ENCODE measurements at places on chromosomes 13 and 19.
A peak's percentile ranks its signal among the peaks of the same experiment; 100 is the strongest.

GRCh38 chr13:101331731-101332130 lies 84.6 kb downstream of the NALCN start:
- DNase-seq = no peak

DNA sequence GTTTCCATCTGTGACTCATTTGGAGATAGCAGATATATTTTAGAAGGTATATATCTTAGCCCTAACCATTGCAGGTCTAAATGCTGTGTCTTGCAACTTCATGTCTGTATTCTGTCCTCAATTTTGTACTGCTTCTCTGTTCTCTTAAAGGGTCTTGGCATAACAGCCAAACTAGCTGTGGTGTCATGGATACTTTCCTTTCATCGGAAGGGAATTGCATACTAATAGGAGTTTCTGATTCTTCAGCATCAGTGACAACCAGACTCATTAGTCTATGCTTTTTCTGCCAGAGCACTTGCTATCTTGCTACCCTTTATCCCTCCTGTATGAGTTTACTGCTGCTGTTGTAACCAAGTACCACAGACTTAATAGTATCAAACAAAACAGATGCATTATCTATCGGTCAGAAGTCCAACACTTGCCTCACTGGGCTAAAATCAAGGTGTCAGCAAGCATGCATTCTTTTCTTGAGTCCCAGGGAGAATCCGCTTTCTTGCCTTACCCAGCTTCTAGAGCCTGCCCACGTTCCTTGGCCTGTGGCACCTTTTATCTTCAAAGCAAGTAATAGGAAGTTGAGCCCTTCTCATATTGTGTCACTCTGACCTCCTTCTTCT lies 253.1 kb downstream of the HS6ST3 start:
- no peak for DNase-seq

GRCh38 chr13:104086210-104086609 lies 1020.0 kb upstream of the SLC10A2 start:
- no peak for DNase-seq

- no peak for DNase-seq
Observed at GRCh38 chr13:108708921-108709320, 79.5 kb downstream of the MYO16 start.

GRCh38 chr13:59691501-59692066 lies 472.1 kb downstream of the DIAPH3 start:
- DNase-seq = no peak

GRCh38 chr19:19181488-19181998 lies 10.4 kb downstream of the BORCS8 start:
- no peak for DNase-seq

DNA sequence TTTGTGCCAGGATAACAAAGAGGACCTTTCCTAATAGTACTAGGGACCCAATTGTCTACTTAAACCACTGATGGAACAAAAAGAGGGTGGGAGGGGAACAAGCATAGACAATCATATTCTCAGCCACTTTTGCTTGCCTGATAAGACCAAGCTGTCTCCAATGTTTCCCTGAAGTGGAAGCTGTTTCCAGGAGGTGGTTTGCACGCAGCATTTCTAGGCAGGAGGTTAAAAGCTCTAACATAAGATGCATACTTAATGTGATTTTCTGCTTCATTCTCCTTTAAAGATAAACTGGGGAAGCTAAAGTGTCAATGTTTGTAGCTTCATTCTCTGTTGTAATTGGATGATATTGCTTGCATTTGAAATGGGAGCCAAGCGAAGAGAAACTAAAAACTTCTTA lies 442.9 kb downstream of the HS6ST3 start:
- no peak for DNase-seq

DNA sequence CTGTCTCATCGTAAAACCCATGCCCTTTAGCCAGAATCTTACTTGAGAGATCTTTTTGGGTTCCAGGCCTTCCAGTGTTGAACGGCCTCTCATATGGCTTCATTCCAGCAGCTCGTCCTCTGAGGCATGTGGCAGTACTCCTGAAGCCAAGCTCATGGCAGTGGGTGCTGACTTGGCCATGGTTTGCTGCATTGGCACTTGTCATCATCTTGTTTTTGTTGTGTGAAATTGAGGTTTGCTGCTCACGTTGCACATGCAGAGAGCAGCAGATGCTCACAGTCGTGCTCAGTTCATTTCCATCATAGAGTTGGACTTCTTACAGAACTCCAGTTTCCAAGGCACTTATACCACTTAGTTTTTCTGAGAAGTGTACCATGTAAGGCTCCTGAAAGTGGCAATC lies 14.9 kb downstream of the TEX29 start:
- no peak for DNase-seq

GRCh38 chr19:3162418-3163229 lies 15.9 kb upstream of the S1PR4 start:
- peak; percentile 29 for DNase-seq

DNA sequence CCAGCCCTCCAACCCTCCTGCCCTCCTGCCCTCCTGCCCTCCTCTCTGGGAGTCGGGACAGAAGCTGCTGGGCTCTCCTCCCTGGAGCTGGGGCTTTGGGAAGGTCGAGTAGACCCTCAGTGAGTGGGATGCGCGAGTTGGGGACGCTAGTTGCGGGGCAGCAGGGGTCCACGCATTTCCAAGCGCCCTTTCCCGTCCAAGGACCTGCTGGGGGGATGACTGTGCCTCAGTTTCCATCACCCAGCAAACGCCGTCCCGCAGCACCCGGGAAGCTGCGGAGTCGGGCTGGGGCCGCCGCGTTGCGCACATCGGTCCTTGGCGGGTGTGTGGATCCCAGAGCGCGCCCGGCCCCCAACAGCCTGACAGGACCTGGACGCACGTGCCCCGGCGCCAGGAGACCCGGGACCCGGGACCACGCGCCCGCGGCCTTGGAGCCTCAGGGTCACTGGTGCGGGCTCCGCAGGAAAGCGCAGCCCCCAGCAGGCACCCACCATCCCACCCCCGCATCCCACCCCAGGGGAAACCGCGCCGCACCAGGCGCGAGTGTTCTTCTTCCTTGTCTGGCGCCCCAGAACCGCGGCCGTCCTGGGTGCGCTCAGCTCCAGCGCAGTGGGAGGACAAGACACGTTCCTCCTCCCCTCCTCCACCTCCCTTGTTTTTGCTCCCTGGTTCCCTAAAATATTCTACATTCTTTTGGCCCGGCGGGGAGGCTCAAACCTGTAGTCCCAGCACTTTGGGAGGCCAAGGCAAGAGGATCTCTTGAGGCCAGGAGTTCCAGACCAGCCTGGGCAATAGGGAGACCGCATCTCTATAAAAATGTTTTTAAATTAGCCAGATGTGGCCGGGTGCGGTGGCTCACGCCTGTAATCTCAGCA lies 9.2 kb downstream of the ONECUT3 start:
- no peak for DNase-seq

- DNase-seq = no peak
Observed at GRCh38 chr19:49264258-49264657, 60.7 kb downstream of the SLC6A16 start.

GRCh38 chr19:34180709-34181108 lies 8.4 kb downstream of the LSM14A start:
- no peak for DNase-seq

- DNase-seq = no peak
Observed at GRCh38 chr19:2615782-2616181, 86.7 kb downstream of the GNG7 start.

- no peak for DNase-seq
Observed at GRCh38 chr19:31316201-31316951, 32.9 kb downstream of the TSHZ3 start.

DNA sequence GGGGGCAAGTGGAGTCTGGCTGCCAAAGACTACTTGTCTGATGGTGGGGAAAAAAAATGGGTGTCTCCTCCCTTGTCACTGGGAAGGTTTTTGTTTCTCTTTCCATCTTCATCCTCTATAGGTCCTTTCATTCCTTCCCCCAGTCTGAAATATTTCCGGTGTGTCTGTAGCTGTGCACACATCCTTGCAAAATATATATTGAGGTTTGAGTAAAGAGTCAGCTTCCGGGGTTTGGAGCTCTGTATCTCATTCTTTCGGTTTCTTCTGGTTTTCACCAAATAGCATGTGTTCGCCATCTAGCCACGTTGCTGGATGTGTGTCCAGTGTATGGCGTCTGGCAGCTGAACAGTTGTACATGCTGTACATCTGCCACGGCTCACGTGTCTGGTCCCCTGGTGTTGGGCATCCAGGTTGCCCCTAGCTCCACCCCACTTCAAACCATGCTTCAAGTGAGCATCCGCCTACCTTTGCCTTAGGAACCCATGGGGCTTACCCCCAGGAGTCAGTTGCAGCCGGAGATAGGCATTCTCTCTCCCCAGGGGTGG lies 142.2 kb downstream of the SIPA1L3 start:
- DNase-seq = peak; percentile 58

- DNase-seq = peak; percentile 77
Observed at GRCh38 chr19:2561895-2562294, 86.0 kb downstream of the GADD45B start.

DNA sequence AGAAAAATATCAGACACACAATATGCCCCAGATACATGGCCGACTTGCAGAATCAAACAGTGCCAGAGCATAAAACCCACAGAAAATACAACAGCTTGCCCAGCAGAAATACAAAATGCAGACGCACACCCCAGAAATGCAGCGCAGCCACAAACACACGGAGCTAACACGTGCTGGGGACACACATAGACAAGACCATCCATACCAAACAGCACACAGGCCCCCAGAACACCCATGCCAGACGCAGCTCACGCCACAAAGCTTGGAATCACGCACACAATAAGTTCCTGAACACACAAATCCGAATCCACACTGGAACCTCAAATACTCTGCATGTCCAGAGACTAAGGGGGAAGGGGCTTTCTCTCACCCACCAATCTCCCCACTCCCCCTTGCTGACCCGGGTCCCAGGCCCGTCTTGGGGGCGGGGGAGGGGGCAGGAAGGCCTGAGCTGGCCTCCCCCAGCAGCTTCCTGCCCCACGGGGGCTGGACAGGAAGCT lies 17.2 kb downstream of the CCDC97 start:
- DNase-seq = no peak

DNA sequence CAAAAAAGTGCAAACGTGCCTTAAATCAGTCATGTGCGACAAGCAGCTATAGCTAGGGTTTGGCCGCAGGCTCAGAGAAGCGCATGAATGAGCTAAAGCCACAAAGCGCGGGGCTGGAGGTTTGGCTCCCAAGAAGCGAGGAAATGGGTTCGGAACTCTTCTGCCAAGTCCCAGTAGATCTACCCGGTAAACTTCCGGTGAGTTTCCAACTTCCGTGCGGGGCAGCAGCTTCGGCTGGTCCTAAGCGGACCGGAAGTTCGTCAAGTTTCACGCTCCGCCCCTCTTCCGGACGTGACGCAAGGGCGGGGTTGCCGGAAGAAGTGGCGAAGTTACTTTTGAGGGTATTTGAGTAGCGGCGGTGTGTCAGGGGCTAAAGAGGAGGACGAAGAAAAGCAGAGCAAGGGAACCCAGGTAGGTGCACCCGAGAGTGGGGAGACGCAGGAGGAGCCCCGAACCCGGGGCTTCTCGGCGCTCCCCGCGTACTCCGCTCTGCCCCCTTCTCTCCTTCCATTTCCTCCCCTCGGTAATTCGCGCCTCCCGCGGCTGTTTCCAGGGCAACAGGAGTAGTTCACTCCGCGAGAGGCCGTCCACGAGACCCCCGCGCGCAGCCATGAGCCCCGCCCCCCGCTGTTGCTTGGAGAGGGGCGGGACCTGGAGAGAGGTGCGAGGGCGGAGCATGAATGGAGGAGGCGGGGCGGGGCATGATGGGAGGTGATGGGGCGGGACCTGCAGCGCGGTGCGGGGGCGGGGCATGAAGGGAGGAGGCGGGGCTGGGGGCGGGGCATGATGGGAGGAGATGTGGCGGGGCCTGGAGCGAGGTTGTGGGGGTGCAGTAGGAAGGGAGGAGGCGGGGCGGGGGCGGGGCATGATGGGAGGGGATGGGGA lies at the start of gene NR1H2:
TSS of gene NR1H2 (plus strand) at position 292 of the 885 bp plus-strand sequence. CDS start 1,149 bp downstream, outside the sequence.
- DNase-seq = peak; percentile 95

DNA sequence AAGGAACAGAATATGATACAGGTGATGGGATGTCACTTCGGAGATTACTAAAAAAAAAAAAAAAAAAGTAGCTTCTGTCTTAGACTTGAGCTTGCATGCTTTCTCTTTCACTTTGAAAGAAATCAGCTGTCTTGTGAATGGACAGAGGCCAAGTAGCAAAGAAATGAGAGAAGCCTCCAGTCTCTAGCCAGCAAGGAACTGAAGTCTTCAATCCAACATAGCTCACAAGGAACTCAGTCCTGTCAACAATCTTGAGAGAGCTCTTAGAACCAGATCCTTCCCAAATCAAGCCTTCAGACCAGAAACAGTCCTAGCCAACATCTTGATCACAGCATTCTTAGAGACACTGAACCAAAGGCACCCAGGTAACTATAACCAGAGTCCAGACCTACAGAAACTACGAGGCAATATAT lies 7.7 kb downstream of the N4BP2L2 start:
- DNase-seq = no peak

DNA sequence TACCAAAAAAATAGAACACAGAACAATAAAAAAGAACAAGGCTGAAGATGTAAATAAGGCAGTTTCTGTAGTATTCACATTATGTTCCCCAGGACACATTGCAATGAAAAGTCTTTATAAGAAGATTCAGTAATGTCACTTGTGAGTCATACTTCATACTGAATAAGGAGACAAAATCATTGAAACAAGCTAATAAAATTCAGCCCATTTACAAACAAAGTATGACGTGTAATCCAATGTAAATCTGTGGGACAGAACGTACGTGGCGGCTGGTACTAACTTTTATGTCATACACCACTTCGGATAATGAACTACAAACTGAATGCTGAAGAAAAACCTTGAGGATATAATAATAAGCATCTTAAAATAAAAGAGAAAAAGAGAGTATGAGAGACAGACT lies 512.8 kb upstream of the MIR17HG start:
- no peak for DNase-seq

DNA sequence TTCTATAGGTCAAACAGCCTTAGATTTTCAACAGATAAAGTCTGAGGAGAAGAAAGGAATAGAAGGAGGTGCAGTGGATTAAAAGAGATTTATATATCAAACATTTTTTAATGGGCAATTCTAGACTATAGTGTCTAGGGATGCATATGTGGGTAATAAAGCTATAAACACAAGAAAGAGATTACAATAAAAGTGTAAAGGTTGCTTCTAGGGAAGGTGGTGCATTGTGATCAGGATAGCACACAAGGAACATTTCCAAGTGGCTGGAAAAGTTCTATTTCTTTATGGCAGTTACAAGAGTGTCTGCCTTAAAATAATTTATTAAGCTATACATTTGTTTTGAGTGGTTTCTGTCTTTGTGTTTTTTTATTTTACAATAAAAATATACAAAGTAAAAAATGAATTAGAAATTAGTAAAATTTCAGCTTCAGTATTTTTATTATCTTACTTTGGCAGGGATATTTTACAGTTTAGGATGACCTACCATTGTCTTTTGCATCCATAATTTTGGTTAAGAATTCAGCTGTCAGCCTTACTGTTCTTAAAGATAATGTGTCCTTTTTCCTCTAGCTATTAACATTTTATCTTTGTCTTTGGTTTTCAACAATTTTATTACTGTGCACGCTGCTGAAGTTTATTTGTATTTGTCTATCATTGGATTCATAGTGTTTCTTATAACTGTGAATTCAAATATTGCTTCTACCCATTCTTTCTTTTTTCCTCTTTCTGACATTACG lies 221.8 kb downstream of the LACC1 start:
- no peak for DNase-seq

GRCh38 chr19:13163609-13164342 lies 13.6 kb downstream of the IER2 start:
- peak; percentile 71 for DNase-seq

Data from activated T-cell treated with anti-CD3 and anti-CD28 coated beads, Interleukin-2, amount 50 U/mL, for 72 hours (primary cell).